Activated effector memory CD4-positive, alpha-beta T cell treated with Interleukin-2 at 50 U/mL for 16 hours (primary cell): ENCODE measurements at places on chromosomes 11 and 22.

- DNase-seq, result no peak
Observed at GRCh38 chr11:66850588-66851238, 6.2 kb upstream of the LRFN4 start.

DNA sequence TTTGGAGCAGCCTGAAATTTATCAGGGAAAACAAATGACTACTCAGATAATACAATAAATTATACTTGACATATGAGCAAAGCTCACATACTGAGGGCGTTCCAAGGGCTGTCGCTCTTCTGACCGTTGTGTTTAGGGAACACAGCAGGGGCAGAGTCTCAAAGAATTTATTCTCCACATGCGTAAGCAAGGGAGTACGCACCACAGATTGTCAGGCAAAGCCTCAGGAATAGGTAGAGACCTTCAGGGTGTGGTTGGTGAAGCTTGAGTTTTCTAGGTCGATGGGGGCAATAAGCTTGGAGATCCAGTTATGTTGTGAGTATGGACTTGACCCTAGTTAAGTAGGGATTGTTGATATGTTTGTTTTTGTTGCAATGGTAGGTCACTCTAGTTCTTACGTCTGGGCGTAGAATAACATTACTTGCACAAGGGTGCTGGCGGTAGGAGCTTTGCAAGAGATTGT lies 830 bp downstream of the ACAT1 start:
- no peak for DNase-seq

GRCh38 chr11:92295175-92296137 lies 70.8 kb downstream of the FAT3 start:
- no peak for DNase-seq

DNA sequence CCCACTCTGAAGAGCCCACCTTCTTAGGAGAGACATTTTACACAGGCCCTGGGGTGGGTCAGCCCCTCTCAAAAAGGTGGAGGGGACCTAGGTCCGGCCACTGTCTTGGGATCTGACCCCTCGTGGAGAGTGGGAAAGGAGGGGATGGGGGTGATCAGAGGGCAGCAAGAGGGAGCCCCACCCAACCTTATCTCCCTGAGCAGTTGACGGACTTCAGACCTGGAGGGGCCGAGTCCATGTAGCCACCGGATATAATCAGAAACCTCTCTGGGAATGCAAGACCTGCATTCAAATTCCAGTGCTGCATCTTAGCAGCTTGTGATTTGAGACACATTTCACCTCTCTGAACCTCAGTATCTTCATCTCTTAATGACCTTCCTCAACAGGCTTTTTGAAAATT lies 44.0 kb downstream of the TP53I11 start:
- no peak for DNase-seq

DNA sequence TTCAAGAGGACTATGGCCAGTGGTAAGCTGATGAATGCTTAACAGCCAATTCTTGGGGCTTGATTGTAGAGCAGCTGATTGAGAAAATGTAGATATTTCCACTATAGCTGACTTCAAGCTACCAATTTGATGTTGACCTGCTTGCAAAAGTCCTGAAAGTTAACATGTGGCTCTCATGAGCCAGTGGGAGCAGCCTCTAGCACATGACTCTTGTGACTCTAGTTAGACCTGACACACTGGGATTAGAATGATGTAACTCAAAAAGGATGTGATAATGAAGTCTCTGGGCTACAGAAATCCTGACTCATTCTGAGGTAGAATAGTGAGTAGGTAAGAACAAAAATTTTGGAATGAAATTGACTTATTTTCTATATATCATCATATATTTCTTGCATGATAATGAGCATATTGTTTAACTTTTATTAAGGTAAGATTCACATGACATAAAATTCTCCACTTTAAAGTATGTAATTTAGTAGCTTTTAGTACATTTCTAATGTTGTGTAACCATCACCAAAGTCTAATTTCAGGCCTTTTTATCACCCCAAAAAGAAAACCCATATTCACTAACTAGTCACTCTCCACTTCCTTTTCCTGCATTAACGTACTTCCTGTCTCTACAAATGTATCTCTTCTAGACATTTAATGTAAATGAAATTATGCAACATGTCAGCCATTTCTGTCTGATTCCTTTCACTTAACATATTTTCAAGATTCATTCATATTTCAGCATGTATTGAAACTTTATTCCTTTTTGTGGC lies 16.1 kb upstream of the OR52H1 start:
- DNase-seq, result no peak

DNA sequence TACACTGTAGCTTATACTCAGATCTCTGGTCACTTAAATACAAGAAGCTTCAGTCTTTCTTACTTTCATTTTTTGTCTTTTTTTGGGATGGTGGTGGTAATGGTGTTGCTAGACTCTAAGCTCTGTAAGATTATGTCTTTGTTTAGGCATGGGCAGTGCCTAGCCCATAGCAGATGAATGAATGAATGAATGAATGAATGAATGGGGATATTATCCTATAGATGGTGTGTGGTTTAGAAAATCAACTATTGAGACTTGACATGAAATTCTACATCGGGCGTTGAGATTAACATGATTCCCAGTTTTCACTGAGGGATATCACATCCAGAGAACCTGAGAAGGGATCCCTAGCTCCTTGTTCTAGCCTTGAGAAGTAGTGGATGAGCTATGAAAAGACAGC lies 9.8 kb upstream of the CKAP5 start:
- DNase-seq, result no peak

GRCh38 chr22:36284171-36284571 lies 31.2 kb downstream of the APOL1 start:
- no peak for DNase-seq

- DNase-seq, result no peak
Observed at GRCh38 chr11:96314326-96315020, 28.5 kb downstream of the MAML2 start.
